ENCODE measurements at places on chromosomes 4 and X. TPM values are rescaled to one million over a fixed set of nuclear protein-coding genes. Genes with fewer than 3 reads are reported as not detected.

- no peak for DNase-seq
These were observed 5.9 kb upstream of the HAND2 start for GRCh38 chr4:173535957-173536356.

DNA sequence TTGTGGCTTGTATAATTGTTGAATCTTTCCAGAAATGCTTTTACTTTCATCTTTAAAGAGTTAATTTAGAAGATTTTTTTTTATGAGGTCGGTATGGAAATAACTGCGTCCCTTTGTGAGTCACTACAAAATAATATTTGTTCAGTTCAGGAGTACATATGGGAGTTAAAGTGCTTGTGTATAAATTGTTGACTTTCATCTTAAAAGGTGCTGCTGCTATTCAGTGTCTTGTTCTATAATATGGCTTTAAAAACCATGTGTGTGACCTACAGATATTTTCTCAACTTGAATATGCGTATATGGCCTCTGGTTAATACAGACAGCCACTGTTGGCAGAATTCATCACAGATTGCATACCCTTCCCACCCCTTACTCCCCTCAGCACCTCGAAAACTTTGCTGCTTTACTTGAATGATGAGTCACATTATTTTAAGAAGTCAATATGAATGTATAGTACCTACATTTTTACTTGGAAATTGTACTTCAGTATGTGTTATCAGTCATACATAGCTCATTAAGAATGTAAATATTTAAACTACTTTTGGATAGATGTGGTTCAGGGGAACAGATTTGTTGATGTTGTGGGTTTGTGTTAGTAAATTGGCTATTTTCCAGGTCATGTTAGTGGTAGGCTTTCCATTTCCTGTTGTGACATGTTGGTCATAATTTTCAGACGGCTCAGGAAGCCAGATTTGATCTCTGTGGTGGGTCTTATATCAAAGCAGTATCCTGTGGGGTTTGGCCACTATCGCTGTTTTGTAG lies 1.5 kb downstream of the CLCN3 start:
- DNase-seq: no peak

DNA sequence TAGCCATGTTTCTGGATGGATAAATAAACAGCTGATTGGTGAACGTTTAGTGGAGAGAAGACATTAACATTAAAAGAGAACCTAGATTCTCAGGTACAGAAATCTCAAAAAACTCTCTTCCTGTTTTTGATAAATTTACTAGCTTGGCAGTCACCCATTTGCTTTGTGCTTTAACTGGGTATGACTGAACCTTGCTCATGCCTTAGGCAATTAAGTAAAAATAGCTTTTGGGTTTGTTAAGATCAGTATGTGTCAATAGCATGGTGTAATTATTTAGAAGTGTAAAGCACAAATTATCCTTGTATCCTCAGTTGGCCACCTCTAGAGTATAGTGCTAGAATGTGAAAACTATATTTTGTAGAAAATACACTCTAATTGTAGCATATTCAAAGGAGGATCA lies 200.0 kb downstream of the CFAP299 start:
- DNase-seq: no peak

GRCh38 chr4:183989931-183990330 lies 84.8 kb downstream of the STOX2 start:
- no peak for DNase-seq

DNA sequence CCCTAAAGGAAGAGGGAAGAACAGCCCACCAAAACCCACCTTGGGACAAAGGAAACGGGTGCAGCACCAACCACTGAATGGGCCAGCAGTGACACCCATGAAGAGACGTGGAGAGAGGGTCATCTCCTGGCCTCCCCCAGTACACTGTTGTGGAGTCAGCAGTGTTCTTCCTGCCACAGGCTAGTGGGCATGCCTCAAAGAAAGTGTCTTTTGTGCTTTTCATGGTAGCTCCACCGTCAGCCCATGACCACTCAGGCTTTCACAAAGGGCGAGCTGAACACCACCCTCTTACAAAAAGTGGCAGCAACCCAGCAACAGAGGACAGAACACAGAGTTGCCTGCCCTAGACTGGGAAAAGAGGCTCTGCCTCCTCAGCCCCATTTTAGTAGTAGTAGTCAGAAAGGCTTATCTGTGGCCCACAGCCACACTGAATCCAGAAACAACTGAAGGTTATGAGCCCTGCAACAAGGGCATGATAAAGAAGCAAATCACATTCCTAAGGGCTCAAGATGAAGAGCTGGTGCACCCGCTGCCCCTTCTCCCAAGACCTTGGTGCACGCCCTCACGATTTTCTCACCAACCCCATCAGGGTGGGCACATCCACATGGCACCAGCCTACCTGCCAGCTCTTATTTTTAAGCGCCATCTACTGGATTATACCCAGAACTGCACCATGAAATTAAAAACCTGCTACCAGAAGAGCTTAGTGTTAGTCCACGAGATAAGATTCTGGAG lies 53.1 kb downstream of the RAB28 start:
- DNase-seq: no peak

GRCh38 chr4:187157380-187157958 lies 433.8 kb upstream of the FAT1 start:
- DNase-seq: no peak

DNA sequence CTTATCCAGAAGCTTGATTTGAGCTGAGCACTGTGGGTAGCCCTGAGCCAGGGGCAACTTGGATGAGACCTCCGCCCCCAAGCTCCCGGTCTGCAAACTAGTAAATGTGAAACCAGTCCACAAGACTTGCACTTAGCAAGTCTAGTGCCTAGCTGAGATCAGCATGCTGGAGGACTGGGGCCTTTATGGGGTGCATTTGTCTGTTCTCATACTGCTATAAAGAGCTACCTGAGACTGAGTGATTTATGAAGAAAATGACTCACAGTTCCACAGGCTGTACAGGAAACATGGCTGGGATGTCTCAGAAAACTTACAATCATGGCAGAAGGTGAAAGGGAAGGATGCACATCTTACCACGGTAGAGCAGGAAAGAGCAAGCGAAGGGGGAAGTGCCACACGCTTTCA lies 42.1 kb upstream of the HOPX start:
- DNase-seq: no peak

GRCh38 chr4:146143888-146144287 lies 31.6 kb upstream of the LSM6 start:
- DNase-seq: no peak

DNA sequence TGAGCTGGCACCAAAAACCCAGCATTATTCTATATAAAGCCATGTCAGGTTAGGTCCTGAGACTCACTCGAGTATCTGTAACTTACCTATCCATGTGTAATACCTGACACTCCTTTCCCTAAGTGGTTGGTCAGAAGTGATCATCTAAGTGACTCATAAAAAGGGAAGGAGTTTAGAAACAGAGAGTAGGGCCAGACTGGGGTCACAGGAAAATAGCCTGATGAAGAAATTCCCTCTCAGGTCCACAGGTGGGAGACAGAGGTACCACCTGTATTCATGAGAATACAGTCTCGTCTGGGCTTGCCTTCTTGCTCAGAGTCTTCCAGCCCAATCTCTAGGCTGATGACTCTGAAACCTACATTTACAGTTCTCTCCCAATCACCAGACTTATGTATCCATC lies 161.8 kb upstream of the MAP3K15 start:
- DNase-seq: no peak

DNA sequence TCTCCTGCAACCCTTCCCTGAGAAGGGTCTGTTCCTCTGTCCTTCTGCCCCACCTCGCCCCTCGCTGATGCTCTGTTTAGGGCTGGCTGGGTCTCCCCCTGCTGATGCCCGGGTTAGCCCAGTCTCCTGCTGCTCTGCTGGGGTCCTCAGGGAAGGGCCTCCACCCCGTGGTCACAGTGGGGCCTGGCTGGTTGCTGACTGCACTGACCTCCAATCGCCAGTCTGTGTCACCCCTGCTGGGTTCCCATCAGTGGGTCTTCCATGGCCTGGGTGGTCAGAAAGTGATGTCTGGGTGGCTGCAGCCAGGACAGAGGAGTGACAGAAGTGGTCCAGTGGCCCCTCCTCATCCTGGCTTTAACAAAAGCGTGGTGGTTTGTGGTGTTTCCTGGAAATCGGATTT lies 44.7 kb downstream of the EVC start:
- no peak for DNase-seq

GRCh38 chr4:90293320-90293719 lies 166.1 kb downstream of the CCSER1 start:
- no peak for DNase-seq

- DNase-seq: no peak
These were observed 142.8 kb upstream of the RAI2 start for GRCh38 chrX:18003876-18004275.

- DNase-seq: no peak
These were observed 34.2 kb downstream of the RAI2 start for GRCh38 chrX:17826609-17827496.

- DNase-seq: no peak
These were observed 43.3 kb downstream of the RHOH start for GRCh38 chr4:40240040-40240653.

DNA sequence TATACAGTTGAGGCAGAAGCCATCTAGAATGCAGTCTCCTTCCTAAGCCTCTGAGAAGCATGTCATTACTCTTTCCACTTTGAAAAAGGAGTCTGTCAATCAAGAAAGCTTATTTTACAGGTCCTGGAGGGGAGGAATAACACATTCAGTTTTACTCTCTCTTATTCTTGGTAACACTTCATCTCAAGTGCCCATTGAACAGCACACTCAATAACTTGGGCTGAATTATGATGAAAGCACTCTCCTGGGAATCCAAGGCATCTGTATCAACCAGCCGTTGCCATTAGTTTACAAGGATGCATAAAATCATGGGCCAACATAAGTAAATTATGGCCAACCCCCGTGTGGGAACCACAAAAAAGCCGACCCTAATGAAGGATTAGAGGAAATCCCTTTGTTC lies 282.4 kb downstream of the C4orf33 start:
- DNase-seq: no peak

- no peak for DNase-seq
These were observed 195.9 kb downstream of the OR13H1 start for GRCh38 chrX:131739823-131740222.

DNA sequence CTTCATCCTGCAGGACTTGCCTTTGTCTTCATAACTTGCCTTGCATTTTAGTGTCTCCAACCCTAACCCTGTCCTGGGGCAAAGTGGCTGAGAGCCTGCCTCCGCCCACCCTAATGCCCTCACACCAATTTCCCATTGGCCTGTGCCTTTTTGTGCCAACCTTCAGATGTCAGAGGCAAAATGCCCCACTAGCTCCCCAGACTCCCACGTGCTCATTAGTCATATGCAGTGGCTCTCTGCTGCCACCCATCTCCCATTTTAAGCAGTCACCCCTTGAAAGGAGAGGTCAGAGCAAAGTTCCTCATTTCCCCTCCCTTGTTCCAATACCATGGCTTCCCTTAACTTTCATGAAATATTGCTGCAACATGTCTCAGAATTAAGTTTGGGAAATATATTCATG lies 74.8 kb upstream of the PASD1 start:
- DNase-seq: no peak

DNA sequence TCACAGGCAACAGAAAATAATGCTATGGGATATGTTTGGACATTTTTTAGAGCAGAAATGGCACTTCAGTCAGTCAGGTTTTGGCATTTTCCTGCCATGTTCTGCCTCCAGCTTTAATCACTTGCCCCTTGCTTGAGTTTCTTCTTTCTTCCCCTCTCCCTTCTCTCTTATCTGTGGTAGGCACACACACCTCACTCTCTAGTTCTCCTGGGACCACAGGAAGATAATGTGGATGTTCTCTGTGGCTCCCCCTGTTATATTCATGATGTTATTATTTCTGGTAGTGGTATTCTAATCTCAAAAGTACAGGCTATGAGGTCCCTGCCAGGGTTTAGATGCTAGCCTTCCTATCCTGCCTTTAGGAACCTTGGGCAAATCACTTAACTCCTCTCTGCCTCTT lies 5.2 kb downstream of the HADH start:
- DNase-seq: no peak

- peak; percentile 16 for DNase-seq
These were observed 45.8 kb downstream of the SLC39A8 start for GRCh38 chr4:102299354-102300107.

- DNase-seq: no peak
These were observed 19.2 kb downstream of the ALPK1 start for GRCh38 chr4:112316360-112316759.

GRCh38 chr4:40856277-40856839 lies 106.6 kb downstream of the NSUN7 start:
- DNase-seq: no peak

- DNase-seq: no peak
These were observed 840 bp upstream of the RPL34 start for GRCh38 chr4:108619372-108620100.

GRCh38 chrX:134712272-134712671 lies 54.0 kb upstream of the PLAC1 start:
- DNase-seq: no peak

DNA sequence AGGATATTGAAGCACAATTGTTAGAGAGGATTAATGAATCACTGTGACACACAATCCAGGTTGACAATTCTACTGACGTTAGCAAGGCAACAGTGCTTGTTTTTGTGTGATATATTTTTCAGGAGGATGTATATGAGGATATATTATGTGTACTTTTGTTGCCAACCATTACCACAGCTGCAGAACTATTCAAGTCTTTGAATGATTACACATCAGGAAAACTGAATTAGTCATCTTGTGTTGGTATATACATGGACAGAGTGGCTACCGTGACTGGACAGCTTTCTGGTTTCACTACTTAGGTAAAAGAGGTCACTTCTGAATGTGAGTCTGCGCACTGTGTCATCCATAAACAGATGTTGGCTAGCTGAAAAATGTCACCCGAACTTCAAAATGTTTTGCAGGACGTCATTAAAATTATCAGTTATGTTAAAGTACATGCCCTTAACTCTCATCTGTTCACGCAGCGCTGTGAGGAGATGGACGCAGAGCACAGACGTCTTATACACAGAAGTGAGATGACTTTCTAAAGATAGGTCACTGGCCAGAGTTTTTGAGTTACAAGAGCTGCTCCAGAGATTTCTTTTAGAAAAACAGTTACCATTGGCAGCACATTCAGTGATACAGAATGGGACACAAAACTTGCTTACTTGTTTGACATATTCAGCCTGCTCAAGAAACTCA lies 69.0 kb downstream of the MRPL1 start:
- no peak for DNase-seq

DNA sequence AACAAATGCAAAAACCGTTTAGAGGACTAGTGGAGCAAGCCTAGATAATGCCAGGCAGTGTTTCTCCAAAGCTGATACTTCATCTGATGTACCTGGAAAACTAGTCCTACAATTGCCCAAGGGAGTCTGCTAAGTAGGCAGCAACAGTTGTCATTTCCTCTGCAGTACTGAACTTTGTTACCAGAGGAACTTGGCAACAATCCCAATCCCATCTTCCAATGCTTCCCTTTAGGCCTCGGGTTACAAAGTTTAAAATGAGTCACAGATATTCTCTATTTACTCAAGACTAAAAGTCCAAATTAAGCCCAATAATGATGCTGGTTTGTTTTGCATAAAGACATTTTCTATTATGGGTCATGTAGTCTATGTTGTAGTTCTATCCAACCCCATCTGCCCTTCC lies 120.0 kb upstream of the GLRA2 start:
- DNase-seq: no peak

- DNase-seq: no peak
These were observed 390.9 kb downstream of the ADAM29 start for GRCh38 chr4:175309041-175309440.

The PLXNA3 gene
- total RNA-seq: 66.1 TPM

The DTHD1 gene
- 0.55 TPM for total RNA-seq

The L1CAM gene
- total RNA-seq: 66.9 TPM

The CSAG3 gene
- not detected for total RNA-seq

All from mucosa of descending colon (tissue), 3 donors.